ENCODE measurements at places on chromosomes 6 and 20. TPM values are rescaled to one million over a fixed set of nuclear protein-coding genes. Genes with fewer than 3 reads are reported as not detected.

Gene EBF4
- total RNA-seq, result 10.0 TPM

- H3K4me3 ChIP-seq, result no peak overlapping the region
- H3K4me1 ChIP-seq, result no peaks in the 10 kb centered on the region
- H3K36me3 ChIP-seq, result no peaks in the 10 kb centered on the region
- no peaks in the 10 kb centered on the region for H3K27me3 ChIP-seq
- no peak for DNase-seq
- H3K27ac ChIP-seq, result no peak overlapping the region
Measured at GRCh38 chr6:147023148-147023547, 181.1 kb upstream of the STXBP5 start.

DNA sequence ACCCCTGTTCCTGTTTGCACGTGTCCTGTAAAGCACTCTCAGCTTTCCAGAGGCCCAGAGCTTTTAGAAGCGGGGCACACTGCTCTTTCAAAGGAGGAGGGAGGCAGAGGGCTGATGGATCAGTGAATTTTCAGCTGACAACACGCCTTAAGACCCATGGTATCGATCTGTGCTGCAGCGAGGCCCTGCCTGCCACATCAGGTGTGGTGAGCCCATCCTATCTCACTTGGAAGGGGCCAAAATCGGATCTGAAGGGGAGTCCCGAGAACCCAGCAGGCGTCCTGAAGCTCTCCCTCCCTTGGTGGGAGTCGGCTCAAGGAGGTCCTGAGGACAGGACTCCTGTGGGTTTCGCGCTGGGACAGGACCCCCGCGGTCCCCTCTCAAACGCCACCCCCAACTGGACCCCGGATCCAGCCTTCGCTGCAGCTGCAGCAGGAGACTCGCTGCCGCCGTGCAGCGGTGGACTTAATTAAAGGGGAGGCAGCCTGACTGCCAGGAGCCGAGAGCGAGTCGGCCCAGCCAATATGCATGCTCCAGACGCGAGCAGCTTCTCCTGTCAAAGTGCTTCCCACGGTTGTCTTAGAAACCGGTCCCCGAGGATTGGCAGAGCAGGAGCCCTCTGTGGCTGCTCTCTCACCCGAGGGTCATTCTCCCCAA is 580.0 kb upstream of the ZNF337 start:
- H3K4me3 ChIP-seq, result no peak overlapping the region
- DNase-seq, result no peak
- no peaks in the 10 kb centered on the region for H3K36me3 ChIP-seq
- no peaks in the 10 kb centered on the region for H3K4me1 ChIP-seq

Gene DTNBP1
- total RNA-seq, result 15.3 TPM

- H3K27ac ChIP-seq, result no peak overlapping the region
- no peak overlapping the region for H3K4me3 ChIP-seq
- DNase-seq, result peak; percentile 33
- no peaks in the 10 kb centered on the region for H3K36me3 ChIP-seq
- H3K4me1 ChIP-seq, result no peaks in the 10 kb centered on the region
Measured at GRCh38 chr20:36331209-36331608, 25.1 kb downstream of the DLGAP4 start.

Gene KPNA5
- 11.8 TPM for total RNA-seq

DNA sequence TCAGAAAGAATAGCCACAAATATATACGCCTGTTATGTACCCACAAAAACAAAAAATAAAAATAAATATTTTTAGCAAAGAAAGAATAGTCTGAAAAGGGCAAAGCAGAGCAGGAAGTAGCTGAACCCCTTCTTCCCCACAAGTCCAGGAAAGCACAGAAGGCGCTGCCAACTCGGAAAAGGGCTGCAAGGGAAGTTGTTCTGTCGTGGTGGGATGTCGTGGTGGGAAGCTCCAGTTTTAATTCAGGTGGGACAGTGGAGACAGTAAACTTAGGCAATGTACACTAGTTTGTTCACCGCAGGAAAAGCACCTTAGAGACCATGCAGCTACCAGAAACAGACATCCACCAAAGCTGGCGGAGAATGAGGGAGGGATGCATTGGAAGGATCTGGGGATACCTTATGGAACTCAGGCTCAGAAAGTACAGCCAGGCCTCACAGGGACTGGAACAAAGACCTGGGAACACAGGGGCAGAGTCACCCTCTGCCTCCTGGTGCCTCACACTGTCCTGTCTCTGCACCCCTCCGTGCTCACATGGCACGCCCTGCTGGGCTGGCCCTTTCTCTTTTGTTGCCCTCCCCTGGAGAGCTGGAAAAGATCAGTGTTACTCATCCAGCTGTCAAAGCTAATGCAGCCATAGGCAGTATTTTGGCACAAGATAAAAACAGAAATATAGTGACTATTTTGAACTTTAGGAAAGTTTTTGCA is 3.3 kb upstream of the APMAP start:
- DNase-seq, result no peak
- H3K36me3 ChIP-seq, result no peaks in the 10 kb centered on the region
- H3K4me3 ChIP-seq, result no peak overlapping the region
- H3K27me3 ChIP-seq, result no peaks in the 10 kb centered on the region

- H3K4me3 ChIP-seq, result no peak within 1 kb of the TSS
- DNase-seq, result no peak
- H3K36me3 ChIP-seq, result no peaks in the 10 kb centered on the region
- H3K4me1 ChIP-seq, result no peaks in the 10 kb centered on the region
Measured at GRCh38 chr20:87401-87800, at the start of gene DEFB125. TSS of gene DEFB125 (plus strand) at chr20:87672. CDS start at chr20:87710, 38 bp downstream.

GRCh38 chr20:50729901-50730764 is 1.2 kb upstream of the PARD6B start:
- peak overlapping the region; percentile 84 for H3K27ac ChIP-seq
- H3K36me3 ChIP-seq, result no peaks in the 10 kb centered on the region

GRCh38 chr20:275791-276190 is 14.8 kb downstream of the C20orf96 start:
- peaks cover 29% of the 10 kb centered on the region for H3K36me3 ChIP-seq
- no peak overlapping the region for H3K27ac ChIP-seq
- no peaks in the 10 kb centered on the region for H3K27me3 ChIP-seq
- H3K4me3 ChIP-seq, result no peak overlapping the region
- no peaks in the 10 kb centered on the region for H3K4me1 ChIP-seq

Gene PABPC1L
- total RNA-seq, result 41.2 TPM

Gene SLC35B3
- total RNA-seq, result 22.9 TPM

Gene ADA
- total RNA-seq, result 15.5 TPM

Gene SYTL3
- 6.5 TPM for total RNA-seq

GRCh38 chr6:127879685-127880084 is 21.2 kb downstream of the THEMIS start:
- H3K27ac ChIP-seq, result no peak overlapping the region
- no peaks in the 10 kb centered on the region for H3K4me1 ChIP-seq
- H3K36me3 ChIP-seq, result no peaks in the 10 kb centered on the region
- no peak overlapping the region for H3K4me3 ChIP-seq

GRCh38 chr6:169095153-169095552 is 158.5 kb downstream of the THBS2 start:
- no peaks in the 10 kb centered on the region for H3K4me1 ChIP-seq
- H3K4me3 ChIP-seq, result no peak overlapping the region
- no peaks in the 10 kb centered on the region for H3K36me3 ChIP-seq
- H3K27me3 ChIP-seq, result peaks cover 6% of the 10 kb centered on the region
- DNase-seq, result no peak

DNA sequence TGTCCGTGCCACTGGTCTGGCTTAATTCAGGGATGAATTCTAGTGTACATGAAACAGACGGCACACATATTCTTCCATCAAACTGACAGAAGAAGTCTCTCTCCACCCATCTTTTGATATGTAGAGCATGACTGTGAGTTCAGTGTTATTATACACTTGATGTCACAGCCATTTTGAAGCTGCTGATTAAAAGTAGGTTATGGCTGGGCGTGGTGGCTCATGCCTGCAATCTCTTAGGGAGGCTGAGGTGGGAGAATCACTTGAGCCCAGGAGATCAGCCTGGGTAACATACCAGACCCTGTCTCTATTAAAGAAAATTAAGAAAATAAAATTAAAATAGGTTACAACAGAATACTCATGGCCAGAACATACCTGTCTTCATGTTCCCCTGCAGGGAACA is 20.7 kb downstream of the C6orf15 start:
- H3K36me3 ChIP-seq, result no peaks in the 10 kb centered on the region
- DNase-seq, result no peak
- no peak overlapping the region for H3K27ac ChIP-seq
- peaks cover 25% of the 10 kb centered on the region for H3K4me1 ChIP-seq
- no peak overlapping the region for H3K4me3 ChIP-seq

DNA sequence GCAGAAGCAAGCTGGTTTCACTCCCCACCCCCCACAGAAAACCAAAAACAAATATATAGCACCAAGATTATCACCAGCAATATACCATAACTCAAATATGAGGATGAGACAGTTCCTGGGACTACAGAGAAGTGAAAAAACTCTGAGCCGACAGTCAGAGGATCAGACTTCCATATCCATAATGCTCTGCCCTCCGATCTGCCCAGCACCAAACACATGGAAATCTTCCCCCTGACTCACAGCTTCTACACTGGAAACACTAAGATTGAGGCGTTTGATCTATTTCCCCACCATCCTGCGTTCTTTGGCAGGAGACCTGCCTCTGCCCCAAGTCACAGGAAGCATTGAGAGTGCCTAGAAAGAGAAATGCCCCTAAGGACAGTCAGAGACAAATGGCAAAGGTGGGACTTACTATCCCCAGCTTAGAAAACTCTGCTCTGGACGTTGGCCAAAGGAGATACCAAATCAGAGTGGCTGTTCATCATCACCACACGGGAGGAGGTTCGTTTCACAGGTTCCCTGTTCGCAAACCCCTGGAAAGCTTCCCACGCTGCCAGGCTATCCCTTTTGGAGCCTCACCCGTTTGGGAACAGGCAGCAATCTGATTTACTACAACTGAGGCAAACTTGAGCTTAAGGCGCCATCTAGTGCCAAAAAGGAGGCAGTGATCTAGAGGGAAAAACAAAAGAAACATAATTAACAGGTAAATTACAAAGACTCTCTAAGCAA is 48.7 kb upstream of the SRSF6 start:
- H3K27me3 ChIP-seq, result peaks cover 11% of the 10 kb centered on the region
- H3K27ac ChIP-seq, result no peak overlapping the region
- no peaks in the 10 kb centered on the region for H3K4me1 ChIP-seq
- no peak overlapping the region for H3K4me3 ChIP-seq
